ENCODE measurements at places on chromosomes 12 and 14. TPM values are rescaled to one million over a fixed set of nuclear protein-coding genes. Genes with fewer than 3 reads are reported as not detected.

DNA sequence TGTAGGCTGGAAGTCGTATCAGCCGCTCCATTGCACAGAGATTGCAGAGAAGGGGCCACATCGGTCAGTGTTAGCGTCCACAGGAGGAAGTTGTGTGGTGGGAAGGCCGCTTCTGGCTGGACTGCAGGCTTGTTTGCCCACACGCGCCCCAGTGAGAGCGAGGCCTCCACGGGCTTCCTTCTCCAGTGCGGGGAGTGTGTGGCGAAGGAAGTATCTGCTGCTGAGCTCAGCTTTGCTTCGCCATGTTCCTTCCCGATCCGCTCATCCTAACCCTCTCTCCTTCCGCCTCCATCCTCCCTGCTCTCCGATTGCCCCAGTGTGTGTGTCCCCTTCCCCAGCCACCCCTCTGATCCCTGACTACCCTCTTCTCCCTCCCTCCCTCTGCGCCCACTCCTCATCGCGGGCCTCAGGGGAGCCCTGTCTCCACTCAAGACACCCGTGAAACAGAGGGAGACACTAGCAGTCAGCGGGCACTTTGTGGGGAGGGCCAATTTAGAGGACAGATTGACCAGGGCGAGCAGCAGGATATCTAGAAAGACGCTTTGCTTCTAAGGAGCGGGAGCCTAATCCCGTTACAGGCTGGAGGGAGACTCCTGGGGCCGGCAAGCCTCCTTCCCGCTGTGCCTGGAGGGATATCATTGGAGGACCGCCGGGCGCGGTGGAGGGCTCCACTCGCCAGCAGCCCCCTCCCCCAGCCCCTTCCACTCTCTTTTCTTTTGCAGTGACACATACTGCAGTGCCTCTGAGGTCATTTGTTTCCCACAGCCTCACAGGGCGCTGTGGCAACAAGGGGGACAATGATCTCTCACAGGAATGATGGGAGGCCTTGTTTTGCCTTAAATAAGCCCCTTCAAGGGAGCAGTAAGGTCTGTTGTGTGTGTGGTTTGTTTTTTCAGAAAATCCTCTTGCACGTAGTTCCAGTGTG, 428.8 kb downstream of the ZFP36L1 start:
- peak; percentile 76 for DNase-seq

DNA sequence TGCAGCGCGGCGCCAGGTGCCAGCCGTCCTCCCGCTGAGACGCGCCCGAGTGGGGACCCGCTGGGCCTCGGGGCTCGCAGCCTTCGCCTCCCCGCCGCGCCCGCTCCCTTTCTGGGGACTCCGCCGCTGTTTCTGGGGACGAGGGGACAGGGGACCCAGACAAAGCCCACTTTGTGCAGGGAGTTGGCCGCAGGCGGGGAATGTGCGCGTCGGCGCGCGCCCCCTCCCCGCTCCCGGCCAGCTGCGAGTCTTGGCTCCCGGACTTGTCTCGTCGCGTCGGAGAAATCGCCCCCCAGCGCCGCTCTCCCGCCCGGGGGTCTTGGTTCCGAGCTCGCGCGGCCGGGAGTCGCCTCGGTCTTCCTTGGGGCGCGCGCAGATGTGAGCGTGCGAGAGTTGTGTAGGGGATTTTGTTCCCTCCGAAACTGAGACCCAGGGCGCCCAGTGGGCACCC, 717 bp downstream of the VASH1 start:
- peak; percentile 46 for DNase-seq

GRCh38 chr14:93317875-93318807, 14.7 kb downstream of the BTBD7 start:
- no peak for DNase-seq

- DNase-seq, result no peak
These were observed 320.1 kb downstream of the DAD1 start for GRCh38 chr14:22268875-22269274.

- DNase-seq, result no peak
These were observed 19.6 kb upstream of the LRP1-AS start for GRCh38 chr12:57166971-57167371.

DNA sequence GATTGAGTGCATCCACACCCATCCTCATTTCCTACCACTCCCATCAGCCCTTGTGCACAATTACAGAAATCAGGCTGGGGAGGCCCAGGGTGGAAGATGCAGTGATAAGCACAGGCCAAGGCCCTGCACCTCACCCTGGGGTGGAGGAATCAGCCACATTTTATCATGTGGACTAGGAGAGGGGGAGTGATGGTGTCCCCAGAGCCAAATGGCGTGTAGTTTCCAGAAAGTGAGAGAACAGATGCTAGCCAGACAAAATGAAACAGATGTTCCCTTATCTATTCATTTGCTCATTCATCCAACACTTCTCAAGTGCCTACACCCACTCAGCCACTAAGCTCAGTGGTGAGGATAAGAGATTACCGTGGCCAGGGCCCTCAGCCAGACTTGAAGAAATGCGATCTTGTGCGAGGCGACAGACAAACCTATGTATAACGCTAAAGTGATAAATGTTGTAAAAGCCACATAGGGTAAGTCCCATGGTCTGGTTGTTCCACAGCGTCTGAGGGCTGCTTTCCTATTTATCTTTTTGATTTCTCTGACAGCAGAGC, 93.6 kb downstream of the STAB2 start:
- no peak for DNase-seq

- no peak for DNase-seq
These were observed 406.3 kb upstream of the FAR2 start for GRCh38 chr12:28742791-28743190.

DNA sequence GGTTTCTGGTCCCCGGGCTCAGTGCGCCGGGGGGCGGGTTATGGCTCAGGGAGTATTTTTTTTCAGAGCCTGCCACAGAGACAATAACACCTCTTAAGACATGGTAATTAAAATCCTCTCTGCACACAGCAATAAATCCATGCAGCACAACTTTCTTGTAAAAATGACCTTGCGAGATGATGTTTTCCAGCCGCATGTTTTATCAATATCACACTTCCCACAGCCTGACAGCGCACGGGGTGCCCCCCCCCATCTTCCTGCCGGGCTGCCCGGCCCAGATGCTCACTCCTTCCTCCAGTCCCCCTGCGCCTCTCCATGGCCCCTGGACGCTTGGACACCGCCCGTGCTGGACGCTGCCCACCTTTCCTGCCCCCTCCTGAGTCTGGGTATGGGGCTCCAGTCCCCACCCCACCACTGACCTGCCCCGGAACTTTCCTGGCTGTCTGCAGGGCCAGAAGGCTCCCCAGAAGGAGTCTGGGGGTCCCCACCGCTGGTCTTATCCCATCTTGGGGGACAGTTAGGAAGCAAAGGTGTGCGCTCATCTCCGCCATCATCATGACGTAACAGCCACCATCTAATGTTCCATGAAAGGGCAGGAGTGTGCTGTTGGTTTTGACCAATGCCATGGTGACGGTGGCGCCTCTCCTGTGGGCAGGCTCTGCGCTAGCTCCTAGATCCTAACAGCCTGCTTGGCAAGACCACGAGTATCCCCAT, 182.9 kb downstream of the KIF26A start:
- no peak for DNase-seq

Gene CLEC2A
- total RNA-seq, result not detected

Gene KRT72
- not detected for total RNA-seq

Gene ADAM21
- not detected for total RNA-seq

Gene ANO2
- total RNA-seq, result 1.9 TPM

Gene GRIP1
- total RNA-seq, result 38.4 TPM

Gene CDCA3
- total RNA-seq, result 67.9 TPM

Gene IAPP
- not detected for total RNA-seq

Gene ZDHHC22
- total RNA-seq, result 5.9 TPM

Gene DAO
- total RNA-seq, result not detected
